Effector CD4-positive, alpha-beta T cell (primary cell): ENCODE measurements at places on chromosomes 5 and 9.
A peak's percentile ranks its signal among the peaks of the same experiment; 100 is the strongest.

- no peak for DNase-seq
Observed at GRCh38 chr5:1423901-1424603, 21.2 kb downstream of the SLC6A3 start.

GRCh38 chr5:57917004-57917403 lies 434.4 kb upstream of the ACTBL2 start:
- no peak for DNase-seq

- no peak for DNase-seq
Observed at GRCh38 chr9:109652971-109653370, 127.0 kb upstream of the PALM2AKAP2 start.

DNA sequence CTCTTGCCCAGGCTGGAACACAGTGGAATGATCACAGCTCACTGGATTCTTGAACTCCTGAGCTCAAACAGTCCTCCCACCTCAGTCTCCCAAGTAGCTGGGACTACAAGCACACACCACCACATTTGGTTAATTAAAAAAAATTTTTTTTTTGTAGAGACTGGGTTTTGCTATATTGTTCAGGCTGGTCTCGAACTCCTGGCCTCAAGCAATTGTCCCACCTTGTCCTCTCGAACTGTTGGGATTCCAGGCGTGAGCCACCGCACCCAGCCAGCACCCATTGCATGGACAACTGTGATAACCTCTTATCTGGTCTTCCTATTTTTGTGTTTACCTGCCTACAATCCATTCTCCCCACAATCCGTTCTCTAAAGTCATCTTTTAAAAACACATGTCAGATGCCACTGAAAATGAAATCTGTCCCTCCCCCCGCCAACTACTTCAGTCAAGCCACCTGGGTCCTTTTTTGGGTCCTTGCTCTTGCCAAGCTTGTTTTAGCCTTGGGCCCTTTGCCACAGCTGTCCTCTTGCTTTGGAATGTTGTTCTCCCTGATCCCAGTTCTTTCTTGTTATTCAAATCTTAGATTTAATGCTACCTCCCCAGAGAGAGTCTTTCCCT lies 250.5 kb downstream of the PIK3R1 start:
- no peak for DNase-seq

- no peak for DNase-seq
Observed at GRCh38 chr9:33633636-33634035, 109.6 kb downstream of the ANKRD18B start.

DNA sequence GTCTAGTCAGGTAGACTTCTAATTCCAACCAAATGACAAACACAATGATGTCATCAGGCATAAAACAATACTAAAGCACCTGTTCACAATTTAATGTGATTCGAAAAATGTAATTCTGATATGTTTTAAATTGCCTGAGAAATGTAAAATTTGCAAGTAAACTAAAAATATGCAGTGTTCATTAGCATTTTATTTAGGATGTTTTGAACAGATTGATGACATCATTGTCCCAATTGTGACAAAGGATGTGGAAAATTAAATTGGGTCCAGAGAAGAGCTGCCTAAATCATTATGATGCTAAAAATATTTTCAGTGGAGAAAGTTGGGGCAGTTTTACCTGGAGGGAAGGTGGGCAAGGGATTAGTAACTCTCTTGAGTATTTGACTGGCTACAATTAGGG lies 86.5 kb downstream of the CFAP90 start:
- no peak for DNase-seq

DNA sequence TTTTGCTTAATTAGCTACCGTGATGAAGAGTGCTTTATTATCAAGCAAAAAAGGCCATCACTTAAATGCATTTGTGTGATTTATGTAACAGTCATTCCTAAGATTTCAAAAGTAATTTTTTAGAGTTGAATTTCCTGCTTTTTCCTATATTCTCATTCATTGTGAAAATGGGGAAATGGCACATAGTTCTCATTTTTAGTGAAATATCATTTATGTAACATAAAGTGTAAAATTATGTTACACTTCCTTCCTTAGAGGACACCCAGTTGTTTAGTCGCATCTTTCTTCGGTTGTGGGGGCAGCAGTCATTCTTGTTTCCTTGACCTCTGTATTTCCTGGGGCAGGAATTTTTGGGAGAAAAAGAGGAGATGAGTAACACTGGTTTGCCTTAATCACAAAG lies 142.8 kb downstream of the MAST4 start:
- DNase-seq, result no peak

DNA sequence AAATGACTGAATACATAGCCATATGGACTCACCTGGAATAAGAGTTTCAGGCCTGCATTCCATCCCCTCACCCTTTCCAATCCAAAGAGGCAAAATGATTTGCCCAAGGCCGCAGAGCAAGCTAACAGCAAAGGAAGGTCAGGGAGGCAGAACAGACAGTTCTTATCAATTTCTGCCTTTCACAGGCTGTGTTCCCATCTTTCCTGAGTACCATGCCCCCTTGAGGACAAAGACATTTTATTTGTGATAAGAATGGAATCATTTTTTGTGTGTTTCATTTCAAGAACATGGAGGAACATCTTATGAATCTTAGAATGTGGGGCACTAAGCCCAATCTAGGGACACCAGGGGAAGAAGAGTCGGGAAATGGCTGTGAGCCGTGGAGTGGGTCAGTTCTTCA lies 13.9 kb downstream of the LHFPL2 start:
- DNase-seq, result no peak

- no peak for DNase-seq
Observed at GRCh38 chr9:79164406-79164805, 407.4 kb upstream of the TLE4 start.

- DNase-seq, result no peak
Observed at GRCh38 chr5:108681079-108681921, 66.4 kb upstream of the FER start.

DNA sequence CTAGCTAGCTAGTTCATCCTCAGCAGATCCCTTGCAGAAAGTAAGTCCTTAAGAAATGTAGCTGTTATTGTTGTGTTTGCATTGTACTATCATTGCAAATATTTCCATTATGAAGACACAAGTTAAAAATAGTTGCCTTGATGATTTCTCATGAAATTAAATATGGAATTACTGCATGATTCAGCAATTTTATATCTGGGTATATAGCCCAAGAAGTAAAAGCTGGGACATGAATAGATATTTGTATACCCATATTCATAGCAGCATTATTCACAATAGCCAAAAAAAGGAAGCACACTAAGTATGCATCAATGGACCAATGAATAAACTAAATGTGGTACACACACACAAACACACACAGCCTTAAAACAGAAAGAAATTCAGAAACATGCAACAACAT lies 6.8 kb downstream of the IFNB1 start:
- DNase-seq, result no peak

DNA sequence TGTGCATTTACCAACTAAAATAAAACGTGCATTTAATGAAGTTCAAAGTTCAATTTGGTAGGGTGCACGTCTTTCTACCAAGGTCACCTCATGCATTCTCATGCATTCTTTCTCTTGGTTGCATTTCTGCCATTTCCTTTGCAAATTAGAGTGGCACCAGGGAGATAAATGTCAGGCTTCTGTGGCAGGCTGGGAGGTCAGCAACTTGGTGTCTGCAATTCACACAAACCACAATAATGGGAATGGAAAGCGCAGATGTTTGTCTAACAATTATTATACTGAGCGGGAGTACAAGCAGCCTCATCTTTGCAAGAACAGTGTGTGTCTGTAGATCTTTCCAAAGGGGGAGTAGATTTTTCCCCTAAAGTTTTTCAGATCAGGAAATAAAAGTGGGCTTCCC lies 411.7 kb downstream of the DMRT2 start:
- no peak for DNase-seq

DNA sequence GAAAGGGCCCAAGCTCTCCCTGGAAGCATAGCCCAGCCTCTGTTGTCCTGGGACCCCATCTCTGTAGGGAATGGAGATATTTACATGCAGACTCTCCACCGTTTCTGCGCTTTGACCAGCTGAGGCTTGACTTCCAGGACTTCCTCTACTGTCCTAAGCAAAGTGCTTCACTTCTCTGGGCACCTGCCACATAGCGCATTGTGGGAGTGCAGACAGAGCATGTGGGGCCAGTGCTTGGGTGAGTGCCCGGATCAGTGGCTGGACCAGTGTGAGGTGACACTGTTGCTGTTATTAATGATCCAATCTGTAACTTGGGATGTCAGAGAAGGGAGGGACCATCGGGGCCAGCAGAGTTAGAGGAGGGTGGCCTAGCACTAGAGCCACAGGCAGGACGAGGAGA lies 10.5 kb downstream of the CXCL14 start:
- DNase-seq, result no peak

DNA sequence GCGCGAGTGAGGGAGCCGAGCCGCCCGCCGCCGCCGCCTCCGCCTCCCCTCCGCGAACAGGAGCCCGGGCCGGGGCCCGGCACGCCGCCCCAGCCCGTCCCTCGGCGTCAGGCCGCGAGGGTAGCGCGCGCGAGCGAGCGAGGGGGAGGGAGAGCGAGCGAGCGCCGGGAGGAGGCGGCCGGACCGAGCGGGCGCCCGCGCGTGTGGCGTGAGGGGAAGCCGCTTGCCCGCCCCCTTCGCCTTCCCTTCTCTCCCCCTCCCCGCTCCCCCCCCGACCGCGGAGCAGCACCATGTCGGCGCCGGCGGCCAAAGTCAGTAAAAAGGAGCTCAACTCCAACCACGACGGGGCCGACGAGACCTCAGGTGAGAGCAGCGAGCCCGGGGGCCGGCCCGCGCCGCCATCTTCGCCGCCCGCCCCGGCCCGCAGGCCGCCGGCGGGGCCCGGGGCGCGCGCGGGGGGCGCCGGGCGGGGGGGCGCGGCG lies 312 bp downstream of the SET start:
- DNase-seq, result peak; percentile 50

DNA sequence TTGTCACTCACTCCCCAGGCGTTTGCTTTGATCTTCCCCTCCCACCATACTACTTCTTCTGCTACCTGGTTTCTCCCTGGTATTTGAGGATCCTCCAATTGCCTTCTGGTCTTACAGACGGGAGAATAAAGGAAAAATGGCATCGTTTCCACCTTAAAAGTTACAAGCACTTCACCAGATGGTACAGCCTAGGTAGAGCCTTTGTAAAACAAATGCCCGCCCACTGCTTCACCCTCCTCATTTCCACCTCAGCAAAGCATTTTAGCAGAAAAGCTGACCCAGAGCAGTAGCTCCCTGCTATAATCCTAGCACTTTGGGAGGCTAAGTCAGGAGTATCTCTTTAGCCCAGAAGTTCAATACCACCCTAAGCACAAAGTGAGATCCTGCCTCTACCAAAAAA lies 5.1 kb upstream of the ANXA2R start:
- DNase-seq, result no peak

- DNase-seq, result no peak
Observed at GRCh38 chr5:132372127-132372526, 2.6 kb downstream of the SLC22A5 start.

DNA sequence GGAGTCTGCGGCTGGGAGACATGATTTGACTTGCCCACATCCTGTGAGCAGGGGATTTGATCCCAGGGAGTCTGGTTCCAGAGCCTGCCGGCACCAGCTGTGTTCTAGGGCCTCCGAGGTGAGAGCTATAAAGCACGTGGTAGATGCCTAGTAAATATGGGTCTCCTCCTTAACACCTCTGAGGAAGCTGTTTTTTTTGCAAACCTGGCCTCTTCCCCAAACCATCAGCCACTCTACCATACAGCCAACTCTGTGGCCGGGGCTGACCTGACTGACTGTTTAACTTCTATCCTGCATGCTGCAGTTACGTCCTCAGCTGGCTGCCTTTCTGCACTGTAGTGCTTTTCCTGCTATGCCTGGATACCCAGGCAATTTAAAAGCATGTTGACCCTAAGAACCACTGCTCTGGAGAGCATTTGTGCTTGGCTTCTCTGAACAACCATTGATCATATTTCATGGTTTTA lies 220.5 kb downstream of the SLIT3 start:
- DNase-seq, result no peak

GRCh38 chr9:1962122-1962521 lies 53.0 kb upstream of the SMARCA2 start:
- no peak for DNase-seq

DNA sequence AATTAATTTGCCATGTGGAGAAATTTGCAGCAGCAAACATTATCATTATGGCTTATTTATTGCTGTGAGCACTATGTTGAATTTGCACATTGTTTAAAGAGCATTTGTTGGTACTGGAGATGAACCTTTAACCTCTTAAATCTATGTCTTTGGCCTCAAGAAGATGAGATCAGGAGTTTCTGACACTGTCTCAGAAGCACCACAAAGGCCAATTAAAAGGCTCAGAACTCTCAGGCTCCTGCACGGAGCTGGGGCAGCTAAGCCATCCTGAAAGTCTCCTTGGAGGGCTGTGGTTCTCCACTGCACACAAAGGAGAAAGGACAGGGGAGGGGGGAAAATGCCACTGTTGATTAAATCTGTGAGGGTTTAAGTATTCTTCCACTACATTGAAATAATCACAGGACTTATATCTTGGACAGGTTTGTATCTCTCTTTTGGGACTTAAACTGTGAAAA lies 33.1 kb downstream of the ZNF366 start:
- no peak for DNase-seq

GRCh38 chr9:120570296-120570695 lies 9.7 kb downstream of the CDK5RAP2 start:
- no peak for DNase-seq

- DNase-seq, result no peak
Observed at GRCh38 chr9:133892193-133892920, 99.8 kb downstream of the VAV2 start.

GRCh38 chr5:172990776-172991175 lies 7.2 kb downstream of the ATP6V0E1 start:
- DNase-seq, result no peak

GRCh38 chr9:105053209-105053652 lies 125.3 kb upstream of the ABCA1 start:
- DNase-seq, result no peak

- DNase-seq, result no peak
Observed at GRCh38 chr9:111005746-111006470, 32.4 kb downstream of the LPAR1 start.

- no peak for DNase-seq
Observed at GRCh38 chr5:36442352-36442751, 140.7 kb upstream of the RANBP3L start.

DNA sequence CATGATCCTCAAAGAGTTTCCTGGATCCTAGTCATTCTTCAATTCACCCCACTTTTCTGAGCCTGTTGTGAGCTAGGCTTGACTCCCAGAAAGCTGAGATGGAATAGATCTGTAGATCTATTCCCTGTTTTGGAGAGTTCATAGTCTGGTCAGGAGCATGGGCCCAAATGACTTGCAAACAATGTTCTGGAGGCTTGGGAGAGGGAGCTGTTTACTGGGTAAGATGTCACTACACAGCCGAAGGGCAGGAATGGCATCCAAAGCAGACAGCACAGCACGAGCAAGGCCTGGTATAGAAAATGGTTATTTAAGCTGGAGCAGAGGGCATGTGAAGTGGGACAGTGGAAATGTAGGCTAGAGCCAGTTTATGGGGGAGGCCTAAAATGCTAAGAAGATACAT lies 152.5 kb upstream of the ALDH1B1 start:
- DNase-seq, result no peak

DNA sequence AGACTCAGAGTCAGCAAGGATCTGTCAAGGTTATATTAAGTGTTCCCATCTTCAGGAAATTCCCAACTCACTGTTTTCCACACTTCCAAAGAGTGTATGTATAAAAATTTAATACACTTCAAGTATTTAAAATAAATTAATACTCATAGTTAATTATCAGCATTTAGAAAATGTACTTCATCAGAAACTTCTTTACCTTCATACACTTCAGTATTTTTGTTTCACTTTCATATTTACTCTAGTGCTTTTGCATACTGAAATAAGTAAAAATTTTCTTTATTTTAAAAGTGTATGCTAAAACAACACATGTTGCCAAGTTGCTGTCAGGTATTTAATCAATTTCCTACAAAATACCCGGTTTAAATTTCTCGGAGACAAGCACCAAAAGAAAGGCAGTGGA lies 16.5 kb downstream of the RICTOR start:
- DNase-seq, result no peak

- DNase-seq, result no peak
Observed at GRCh38 chr9:92507496-92507895, 25.2 kb upstream of the ASPN start.
